B cell (primary cell): ENCODE measurements at places on chromosomes 13 and 19. TPM values are rescaled to one million over a fixed set of nuclear protein-coding genes. Genes with fewer than 3 reads are reported as not detected.
A peak's percentile ranks its signal among the peaks of the same experiment; 100 is the strongest.

DNA sequence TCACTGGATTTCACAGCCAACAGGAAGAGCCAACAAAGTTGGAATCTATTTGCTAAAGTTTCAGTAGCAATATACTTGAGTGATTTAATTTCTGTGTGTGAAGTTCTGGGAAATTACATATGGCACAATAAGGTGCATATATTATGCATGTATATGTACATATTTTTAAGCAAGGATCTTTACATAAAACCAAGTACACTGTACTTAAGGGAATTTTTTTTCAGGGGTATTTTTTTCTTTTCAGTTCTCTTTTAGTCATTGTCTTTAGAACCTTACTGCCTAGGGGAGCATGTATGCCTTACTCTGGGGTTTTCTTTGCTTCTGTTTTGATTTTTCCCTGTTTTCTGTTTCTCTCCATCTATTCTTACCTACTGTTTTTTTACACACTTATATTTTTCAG, 7.4 kb downstream of the RAP2A start:
- DNase-seq, result no peak

- DNase-seq, result peak; percentile 71
These were observed 28.2 kb upstream of the GPI start for GRCh38 chr19:34336781-34337271.

Gene SMARCA4
- total RNA-seq, result 82.3 and 82.7 TPM in 2 replicates

Gene ZNF208
- 11.4 and 12.4 TPM in 2 replicates for total RNA-seq

DNA sequence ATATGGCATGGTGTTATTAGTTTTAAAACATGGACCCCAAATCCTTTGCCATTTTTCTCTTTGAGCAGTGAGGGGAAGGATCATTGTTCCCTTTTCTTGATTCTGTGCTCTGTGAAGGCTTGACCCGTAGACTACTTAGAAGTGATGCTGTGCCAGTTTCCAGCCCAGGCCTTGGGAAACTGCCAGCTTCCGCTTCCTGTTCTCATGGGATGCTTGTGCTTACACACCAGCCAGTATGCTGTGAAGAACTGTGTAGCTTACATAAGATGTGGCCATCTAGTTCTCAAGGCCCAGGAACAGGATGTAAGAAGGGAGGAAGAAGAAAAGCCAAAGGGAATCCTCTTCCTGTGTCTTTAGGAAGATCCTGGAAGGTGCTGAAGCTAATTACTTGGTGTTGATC, 180.9 kb downstream of the PCCA start:
- no peak for DNase-seq

DNA sequence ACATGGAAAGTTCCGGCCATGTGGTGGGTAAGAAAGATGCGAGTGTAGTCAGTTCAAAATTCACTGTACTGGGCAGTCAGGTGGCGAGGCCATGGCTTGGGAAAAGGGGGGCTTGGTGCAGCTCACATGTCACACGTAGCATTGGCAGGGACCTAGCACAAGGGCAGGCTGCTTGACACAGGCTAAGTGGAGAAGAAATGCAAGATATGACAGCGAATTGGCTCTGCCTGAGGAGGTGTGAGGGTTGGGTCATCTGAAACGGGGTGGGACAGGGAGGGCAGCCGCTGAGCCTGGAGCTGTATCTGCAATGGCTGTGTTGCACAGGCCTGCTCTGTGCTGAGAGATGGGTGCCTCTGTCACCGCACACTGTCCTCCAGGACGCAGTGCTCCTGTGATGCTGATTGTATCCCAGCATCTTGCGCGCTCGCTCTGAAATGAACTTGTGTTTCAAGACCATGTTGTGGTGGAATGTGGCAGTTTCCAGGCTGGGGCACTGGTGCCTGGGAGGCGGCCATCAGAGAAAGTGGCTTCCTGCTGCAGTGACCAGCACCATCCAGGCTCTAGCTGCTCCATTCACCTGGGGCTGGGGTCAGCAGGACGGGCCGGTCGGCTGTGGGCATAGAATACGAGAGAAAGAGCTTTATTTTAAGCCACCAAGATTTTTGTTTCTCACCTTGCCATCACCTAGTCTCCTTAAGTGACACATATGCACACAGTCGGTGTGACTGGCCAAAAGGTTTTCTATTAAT, 70.3 kb downstream of the TEX29 start:
- DNase-seq, result no peak

- DNase-seq, result no peak
These were observed 67.5 kb downstream of the LRCH1 start for GRCh38 chr13:46620471-46620870.

GRCh38 chr13:45674908-45675307, 27.2 kb upstream of the CBY2 start:
- DNase-seq, result no peak

Gene TMEM221
- total RNA-seq, result not detected in 2 replicates

DNA sequence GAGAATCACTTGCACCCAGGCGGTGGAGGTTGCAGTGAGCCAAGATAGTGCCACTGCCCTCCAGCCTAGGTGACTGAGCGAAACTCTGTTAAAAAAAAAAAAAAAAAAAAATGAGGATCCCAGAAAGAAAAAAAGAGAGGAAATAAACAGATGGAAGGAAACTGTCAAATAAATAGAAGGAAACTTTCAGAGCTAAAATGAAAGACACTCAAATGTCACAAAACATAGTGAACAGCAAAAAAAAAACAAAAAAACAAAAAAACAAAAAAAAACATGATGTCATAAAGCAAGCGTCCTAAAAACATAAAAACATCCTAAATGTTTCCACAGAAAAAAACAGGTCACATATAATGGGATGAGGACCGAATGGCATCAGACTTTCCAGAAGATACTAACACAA, 15.0 kb downstream of the MLLT1 start:
- DNase-seq, result no peak

Gene JUNB
- total RNA-seq, result 196 and 206 TPM in 2 replicates

DNA sequence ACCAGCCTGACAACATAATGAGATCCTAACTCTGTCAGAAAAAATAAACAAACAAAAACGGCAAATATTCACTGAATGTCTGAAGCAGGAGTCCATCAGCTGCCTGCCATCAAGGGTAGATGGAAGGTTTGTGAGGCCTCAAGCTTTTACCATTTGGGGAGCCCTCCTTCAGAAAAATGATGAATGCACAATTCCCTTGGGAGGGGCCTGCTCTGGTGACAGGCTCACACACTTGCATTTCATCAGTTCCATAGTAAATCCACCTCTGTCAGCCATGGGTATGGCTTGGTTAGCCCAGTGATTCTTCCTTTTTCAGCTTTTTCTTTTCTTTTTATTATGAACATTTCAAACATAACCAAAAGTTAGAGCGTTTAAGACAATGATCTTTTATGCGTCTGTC, 26.3 kb upstream of the KATNAL1 start:
- peak; percentile 25 for DNase-seq

DNA sequence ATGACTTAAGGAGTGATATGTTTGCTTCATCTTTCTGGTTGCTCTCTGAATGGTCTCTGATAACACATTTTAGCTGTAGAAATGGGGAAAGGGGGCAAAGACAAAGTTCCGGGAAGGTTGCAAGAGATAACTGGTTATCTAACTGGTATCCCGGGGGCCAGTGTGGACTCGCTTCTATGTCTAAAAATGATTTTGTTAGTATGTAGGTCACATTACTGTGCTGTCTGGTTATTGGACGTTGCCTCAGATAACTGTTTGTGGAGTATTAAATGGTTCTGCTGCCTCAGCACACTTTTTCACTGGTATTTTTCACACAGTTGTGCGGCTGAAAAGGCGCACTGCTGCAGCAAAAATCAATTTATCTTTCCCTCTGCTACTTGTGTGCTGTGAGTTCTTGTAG, 63.0 kb upstream of the ZNF536 start:
- no peak for DNase-seq

Gene IL12RB1
- total RNA-seq, result 24.5 and 24.8 TPM in 2 replicates

- no peak for DNase-seq
These were observed 110.7 kb downstream of the SLC7A1 start for GRCh38 chr13:29484796-29485195.

DNA sequence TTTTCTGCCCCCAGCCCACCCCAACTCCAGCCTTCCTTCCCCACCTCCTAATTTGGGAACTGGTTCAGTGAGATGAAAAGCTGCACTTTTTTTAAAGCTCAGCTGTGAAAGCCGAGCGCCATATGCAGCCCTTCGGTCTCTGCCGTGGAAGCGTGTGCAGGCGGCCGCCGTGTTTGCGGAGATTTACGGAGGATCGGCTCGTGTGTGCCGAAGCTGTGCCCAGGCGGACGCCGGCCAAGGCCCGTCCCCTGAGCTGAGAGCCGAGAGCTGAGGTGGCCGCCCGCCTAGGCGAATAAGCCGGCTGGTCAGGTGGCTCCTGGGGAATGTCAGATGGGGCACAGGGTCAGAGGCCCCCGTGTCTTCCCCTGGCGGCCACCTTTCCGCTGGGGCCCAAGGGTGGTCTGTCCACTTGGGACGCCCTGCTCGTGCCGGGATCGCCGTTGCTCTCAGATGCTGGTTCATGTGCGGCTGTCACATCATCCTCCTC, 78.7 kb downstream of the ZNF536 start:
- DNase-seq, result no peak

DNA sequence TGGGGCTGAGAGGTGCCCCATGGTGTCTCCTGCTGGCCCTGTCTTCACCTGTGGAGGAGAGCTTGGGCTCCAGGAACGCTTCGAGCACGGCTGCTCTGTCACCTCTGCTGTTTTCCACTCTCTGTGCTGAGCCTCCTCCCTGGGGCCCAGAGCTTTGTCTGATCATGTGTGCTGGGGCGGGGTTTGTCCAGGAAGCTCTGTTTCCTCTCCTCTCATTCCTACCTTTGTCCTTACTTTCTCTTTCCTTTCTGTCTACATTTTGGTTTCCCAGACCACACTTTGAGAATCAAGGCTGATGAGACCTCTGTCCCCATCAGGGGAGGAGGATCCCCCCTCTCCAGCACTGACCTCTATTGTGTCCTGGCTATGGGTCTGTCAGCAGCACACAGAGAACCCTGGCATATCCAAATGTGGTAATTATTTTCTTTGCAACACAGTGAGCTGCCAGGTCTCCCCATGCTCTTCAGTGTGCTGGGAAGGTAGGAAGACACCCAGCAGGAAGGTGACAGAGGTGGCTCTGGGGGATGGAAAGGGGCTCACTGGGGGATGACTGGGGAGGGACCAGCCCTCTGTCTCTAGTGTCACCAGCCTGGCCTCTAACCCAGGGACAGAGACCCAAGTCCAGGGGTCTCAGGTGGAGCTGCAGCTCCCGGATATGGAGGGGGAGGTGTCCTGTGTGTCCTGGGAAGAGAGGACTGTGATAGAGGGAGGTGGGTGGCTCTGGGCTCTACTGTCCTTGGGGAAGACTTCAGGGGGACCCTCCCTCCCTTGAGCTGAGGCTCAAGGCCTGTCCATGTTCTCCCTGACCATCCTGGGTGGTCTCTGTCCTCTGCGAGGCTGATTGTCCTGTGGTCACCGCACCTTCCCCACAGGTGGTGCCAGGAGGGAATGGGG, at the start of gene CEACAM1:
CEACAM1 (minus strand) TSS at position 128 of the 894 bp plus-strand sequence; CDS start at position 21, 107 bp downstream.
- peak; percentile 56 for DNase-seq

Gene CCL25
- not detected in 2 replicates for total RNA-seq

Gene CCNE1
- 2.5 and 3.1 TPM in 2 replicates for total RNA-seq

Gene FCAR
- total RNA-seq, result 0.34 TPM in 1 of 2 replicates, not detected in the other

DNA sequence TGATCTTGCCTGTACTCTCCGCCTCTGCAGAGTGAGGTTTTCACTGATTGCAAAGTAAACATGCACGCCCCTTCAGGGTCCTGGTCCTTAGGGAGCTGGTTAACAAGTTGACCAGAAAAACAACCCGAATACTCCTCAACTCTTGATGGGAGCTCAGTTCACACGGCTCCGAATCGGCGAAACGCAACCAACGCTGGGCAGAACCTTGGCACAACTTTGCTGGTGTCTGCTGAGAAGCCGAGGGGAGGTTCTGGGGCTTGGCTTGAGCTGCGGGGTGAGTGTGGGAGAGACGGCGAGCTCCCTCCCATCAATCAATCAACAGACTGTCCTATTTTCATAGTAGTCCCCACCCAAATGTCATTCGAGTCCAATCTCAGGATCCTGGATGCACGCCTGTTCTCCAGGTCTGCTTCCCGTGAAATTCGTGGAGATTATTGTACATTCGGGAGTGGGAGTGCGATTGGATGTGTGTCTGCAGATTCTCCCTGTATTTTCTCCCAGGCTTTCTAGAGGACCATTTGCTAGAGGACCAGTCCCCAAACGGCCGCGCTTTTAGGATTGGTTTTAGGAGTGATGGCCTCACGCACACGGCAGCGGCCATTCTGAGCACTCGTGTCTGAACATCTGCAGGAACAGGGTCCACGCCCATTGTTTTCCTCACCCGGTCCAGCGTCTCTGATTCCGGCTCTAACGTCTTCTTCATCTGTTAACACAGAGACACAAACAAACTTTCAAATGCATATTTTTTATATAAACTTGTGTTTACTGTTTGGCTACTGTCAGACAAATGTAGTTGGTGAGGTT, 51.6 kb upstream of the F7 start:
- DNase-seq, result no peak

DNA sequence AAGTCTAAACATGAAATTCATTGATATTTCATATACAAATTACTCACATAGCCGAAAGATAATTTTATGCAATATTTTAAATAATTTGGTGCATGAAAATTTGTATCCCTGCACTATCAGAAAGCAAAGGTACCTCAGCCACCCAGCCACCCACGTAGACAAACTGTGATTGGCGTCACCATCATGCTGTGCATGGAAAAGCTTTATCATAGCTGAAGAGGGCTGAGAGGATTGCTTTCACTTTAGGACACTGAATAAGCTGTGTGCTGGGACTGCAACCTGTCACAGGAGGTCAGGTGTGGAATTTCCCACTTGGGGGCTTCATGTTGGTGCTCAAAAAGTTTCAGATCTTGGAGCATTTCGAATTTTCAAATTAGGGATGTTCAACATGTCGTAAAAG, 96.3 kb downstream of the MYCBP2 start:
- DNase-seq, result no peak

DNA sequence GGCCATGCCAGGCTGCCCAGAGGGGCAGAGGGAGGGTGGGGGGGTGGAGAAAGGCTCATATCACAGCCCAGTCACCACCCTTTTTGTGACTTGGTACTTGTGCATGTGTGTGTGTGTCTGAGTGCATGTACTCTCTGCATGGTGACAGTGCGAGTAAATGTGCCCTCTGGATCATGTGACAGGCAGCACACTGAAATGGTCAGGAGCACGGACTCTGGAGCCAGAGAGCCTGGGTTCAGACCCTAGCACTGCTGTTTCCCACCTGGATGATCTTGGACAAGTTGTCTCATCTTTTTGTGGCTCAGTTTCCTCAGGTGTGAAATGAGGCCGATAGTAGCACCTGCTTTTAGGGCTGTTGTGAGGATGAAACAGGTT, 2.0 kb downstream of the CIC start:
- no peak for DNase-seq

Gene FPR2
- not detected in 2 replicates for total RNA-seq

Gene CEACAM4
- not detected in 2 replicates for total RNA-seq
